ENCODE measurements at places on chromosomes 5 and 9.

- no peak for DNase-seq
These were observed 185.2 kb downstream of the CETN3 start for GRCh38 chr5:90224342-90224741.

DNA sequence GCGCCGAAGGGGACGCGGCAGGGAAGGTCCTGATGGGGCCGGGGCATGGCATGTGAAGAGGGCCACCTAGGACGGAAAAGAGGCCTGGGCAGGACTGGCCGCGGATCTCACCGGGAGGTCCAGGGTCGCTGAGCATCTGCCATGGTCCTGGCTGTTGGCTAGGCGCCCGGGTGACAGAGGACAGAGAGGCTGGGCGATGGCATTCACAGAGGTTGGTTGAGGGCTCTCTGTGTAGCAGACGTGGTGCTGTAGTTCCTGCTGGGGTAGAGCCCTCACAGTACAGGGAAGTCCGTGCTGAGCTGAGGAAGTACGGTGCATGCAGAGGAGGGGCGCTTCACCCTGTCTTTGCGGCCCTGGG lies 427 bp downstream of the PCYOX1L start:
- no peak for DNase-seq

DNA sequence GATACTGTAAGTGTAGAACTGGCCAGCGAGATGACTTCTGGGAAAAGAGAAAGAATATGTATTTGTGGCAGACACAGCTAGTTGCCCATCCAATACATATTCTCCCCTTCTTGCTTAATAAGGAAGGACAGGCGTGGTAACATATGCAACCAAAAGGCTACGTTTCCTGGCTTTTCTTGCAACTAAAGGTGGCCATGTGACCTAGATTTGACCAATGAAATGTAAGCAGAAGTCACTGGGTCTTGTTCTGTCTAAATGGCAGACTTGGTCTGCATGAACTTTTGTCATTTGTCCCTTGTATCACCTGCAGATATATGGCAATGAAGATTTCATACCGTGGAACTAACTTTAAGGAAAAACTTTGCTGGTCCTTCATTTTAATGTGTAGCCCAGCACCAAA lies 183.8 kb downstream of the CDH12 start:
- peak; percentile 4 for DNase-seq

DNA sequence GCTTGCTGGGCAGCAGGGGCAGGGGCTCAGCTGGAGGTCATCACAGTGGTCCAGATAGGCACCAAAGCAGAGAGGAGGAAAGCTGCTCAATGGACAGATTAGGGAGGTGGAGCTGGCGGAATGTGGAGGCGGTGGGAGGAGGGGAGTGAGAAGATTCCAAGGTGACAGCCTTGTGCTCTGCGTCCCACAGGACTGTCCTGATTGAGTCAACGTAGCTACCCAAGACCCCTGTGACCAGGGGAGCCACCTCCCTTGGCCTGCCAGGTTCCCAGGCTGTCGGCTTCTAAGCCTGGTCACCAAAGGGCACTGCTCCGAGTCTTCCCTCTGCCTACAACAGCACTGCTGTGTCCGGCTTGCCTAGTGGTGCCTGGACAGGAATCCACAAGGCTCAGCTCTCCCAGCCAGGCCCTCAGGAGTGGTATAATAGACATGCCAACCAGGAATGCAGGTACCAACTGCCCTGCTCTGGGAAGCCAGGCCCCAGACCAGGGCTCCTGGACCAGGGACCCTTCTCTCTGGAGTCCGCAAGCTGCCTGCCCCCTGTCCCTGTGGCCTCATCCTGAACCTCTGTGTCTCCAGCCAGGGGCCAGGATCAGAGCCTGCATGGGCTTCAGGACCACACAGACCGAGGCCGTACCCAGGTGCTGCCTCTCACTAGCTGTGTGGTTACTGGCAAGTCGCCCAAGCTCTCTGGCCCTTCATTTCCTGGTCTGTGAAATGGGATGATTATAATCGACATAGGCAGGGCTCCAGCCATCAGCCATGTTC lies 67.9 kb downstream of the STK10 start:
- no peak for DNase-seq

All from Jurkat, Clone E6-1 (cell line).